ENCODE measurements at places on chromosomes 13 and 19.

DNA sequence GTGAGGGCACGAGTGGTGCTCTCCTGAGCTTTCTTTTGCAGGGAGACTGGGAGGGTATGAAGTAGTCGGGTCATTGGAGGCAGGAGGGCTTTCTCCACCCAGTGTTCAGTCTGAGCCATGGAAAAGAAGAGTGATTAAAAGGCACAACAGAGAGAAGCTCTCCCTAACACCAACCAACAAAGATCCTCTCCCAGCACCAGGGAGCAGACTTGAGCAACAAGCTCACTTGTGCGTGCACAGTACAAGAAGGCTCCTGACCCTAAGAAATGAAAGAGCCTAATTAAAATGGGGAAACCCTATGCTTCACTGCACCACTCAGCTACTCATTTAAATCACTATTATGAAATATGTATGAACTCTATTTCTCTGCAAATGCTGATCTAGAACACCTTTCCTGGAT lies 276.3 kb upstream of the SOX21 start:
- no peak for DNase-seq

DNA sequence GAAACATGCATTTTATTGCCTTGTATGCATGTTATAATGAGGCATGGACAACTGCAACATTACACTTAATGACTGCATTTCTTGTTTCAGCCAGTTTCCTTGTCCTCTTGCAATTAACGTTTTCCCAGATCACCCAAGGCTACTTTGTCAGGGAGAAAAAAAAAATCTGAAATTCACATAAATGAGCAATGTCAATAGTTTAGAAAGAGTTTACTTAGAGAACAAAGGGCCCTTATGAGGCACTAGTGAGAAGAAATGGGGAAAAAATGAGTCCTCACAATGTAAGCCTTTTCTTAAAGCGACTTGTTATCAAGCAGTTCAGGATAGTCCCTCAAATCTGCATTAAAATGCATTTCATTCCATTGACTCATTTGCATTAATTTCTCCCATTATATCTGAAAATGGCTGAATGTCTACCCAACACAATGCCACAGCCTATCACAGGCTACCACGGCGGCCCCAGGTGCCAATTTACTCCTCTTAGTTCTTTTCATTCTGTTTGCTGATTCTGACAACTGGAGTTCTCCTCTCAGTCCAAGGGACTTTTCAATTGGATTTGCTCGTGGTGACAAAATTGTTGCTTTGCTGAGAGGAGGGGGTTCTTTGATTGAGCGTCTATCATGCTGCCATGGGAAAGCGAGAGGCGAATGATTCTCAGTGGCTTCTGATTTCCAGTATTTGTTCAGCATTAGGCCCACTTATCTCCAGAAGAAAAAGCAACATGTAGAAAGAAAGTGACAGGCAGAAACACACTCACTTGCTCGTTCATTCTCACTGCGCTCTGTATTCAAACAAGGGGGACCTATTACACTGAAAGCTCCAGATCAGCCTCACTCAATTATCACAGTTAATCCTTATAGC lies 107.1 kb downstream of the DACH1 start:
- DNase-seq: no peak

- DNase-seq: no peak
Measured at GRCh38 chr19:39333507-39333906, 2.3 kb downstream of the GMFG start.

DNA sequence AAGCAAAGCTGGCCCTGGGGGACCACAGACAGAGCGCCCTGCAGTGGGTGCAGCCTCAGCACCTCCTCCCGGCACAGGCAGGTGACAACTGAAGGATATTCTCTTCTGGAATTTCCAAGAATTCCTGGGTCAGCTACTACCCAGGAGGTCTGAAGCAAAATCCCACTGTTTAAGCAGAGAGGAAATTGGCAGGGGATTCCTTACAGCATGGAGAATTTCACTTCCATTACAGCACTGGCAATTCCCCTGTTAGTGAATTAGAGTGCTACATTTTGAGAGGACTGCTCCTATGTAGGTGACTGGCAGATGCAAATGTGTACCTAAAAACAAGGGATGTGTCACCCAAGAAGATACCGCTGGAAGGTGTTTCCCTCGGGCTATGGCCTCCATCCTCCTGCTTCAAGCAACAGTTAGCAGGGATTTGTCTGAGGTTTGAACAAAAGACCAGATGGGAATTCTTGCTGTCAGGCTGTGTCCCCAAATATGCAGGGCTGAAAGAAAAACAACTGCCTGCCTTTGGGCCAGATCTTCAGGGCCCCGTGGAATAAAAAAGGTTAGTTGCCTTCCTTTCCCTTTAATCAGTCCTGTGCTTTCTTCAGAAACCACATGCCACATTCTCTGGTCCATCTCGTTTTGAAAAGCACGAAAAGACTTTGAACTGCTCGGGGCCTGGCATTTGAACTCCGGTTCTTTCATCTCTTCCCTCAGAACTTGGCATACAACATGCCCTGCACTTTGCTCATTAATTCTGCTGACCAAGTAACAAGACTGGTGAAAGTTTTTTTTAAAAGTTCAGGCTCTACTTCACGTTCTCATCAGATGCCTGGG lies 296.4 kb downstream of the DNAJC15 start:
- no peak for DNase-seq

DNA sequence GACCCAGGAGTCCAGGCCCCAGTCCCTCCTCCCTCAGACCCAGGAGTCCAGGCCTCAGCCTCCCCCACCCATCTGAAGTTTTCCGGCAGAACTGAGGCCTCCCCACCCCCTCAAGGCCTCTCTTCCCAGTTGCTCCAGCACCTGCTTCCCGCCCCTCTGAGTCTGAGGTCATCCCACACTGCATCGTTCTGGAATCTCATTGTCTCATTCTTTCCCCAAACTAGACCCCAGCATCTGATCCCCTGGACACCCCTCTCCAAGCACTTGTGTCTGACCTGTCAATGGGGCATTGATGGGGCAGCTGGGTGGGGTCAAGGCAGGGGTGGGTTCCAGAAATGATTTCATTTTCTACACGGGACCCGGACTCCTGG lies 793 bp upstream of the SBK2 start:
- DNase-seq: no peak

DNA sequence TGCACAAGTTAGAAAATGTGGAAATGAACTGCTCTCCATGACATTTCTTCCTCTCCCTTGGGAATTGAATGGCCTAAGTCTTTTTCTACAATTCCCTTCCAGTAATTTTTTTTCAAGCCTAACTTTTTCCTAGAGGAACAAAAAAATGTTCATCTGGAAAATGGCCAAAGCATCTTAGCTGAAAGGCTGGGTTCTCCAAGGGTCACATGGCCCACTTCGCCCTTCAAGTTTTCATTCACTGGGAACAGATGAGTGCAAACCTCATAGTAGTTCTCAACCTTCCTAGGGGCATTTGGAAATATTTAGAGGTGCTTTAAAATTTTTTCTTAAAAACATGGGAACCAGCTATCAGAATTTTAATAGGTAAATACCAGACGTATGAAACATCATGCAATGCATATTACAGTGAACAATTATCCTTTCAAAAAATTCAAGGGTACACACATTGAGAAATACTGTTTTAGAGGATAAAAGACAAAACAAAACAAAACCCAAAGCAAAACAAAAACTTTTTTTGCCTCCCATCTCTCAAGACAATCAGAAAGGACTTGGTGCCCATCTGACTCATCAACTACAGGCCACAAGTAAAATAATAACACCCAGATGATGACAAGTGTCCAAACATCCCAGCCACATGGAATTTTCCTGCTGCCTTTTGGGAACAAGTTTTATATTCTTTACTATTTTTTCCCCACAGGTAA lies 208.8 kb downstream of the SLITRK6 start:
- no peak for DNase-seq

- DNase-seq: no peak
Measured at GRCh38 chr13:46679369-46680120, 117.4 kb downstream of the ESD start.

DNA sequence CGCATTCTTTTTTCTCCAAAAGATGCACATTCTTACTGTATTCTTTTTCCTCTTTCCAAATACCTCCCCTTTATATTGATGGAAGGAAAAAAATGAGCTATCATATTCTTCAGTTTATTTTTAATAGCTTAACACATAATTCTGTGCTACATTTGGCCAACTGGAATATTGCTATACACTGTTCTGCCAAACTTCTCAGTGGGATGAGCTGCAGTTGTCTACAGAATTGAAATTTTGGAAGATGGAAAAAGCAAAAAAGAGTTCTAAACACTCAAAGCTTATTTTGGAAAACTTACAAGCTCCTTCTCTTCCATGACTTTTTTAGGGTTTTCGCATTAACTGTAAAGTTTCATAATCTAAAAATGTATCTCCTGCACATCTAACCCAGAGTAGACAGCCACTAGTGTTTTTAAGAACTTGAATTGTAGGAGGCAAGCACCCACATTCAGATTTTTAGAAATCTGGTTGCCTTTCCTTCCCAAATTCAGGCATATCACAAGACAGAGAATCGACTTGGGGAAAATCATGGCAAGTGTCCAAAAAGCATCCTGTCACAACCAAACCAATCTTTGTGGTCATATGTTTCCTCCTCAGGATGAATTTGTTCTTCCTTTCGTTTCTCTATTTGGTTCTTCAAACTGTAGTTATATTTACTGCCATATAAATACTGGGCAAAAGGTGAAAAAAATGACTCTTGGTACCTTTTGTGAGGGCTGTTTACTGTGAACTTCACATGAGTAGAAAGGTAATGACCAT lies 111.4 kb upstream of the FRY start:
- no peak for DNase-seq

DNA sequence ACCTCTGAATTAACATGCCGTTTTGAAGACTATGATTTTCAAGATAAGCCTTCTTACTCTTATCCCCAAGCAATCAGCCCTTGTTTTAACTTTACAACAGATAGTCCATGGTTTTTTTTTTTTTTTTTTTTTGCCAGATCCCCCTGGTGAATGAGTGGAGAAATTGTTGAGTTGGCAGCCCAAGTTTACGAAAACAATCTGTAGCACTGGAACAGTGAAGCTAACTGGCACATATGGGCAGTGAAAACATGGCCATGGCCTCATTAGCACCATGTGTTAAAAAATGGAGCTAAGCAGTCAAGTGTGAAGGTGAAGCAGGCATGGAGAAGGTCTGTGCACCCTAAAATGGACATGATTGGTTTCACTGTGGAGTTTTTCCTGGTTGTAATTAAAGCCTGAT lies 812.1 kb upstream of the MIR17HG start:
- no peak for DNase-seq

Measured in stimulated activated CD4-positive, alpha-beta T cell treated with anti-CD3 and anti-CD28 coated beads, Interleukin-1b, Interleukin-23, amount 100 ng/mL, for 1 hour (primary cell).